Fibroblast of the aortic adventitia (primary cell): ENCODE measurements at places on chromosomes 6 and 20. TPM values are rescaled to one million over a fixed set of nuclear protein-coding genes. Genes with fewer than 3 reads are reported as not detected.

DEF6 gene
- 0.18 and 1.1 TPM in 2 replicates for total RNA-seq

MYLK4 gene
- 0.72 and 0.98 TPM in 2 replicates for total RNA-seq

VGLL2 gene
- total RNA-seq: not detected in 2 replicates

RTN4IP1 gene
- total RNA-seq: 1.9 and 7.6 TPM in 2 replicates

ENPP4 gene
- 0.99 and 6.1 TPM in 2 replicates for total RNA-seq

PRRC2A gene
- 24.0 and 68.0 TPM in 2 replicates for total RNA-seq

SERPINB1 gene
- 8.6 and 22.1 TPM in 2 replicates for total RNA-seq

SH3BGRL2 gene
- 4.1 and 6.6 TPM in 2 replicates for total RNA-seq

ZNF334 gene
- total RNA-seq: 0.63 and 14.0 TPM in 2 replicates

SMLR1 gene
- not detected in 2 replicates for total RNA-seq

PDYN gene
- not detected in 2 replicates for total RNA-seq

CEP85L gene
- total RNA-seq: 10.8 and 17.1 TPM in 2 replicates

ZNF391 gene
- total RNA-seq: 1.4 and 3.0 TPM in 2 replicates

VSTM2L gene
- total RNA-seq: 0.57 and 1.4 TPM in 2 replicates

TBX18 gene
- 16.1 and 27.1 TPM in 2 replicates for total RNA-seq

NOX3 gene
- not detected in 2 replicates for total RNA-seq

OPRM1 gene
- not detected in 2 replicates for total RNA-seq

KIFC1 gene
- total RNA-seq: 49.3 TPM in 1 of 2 replicates, not detected in the other

PLA2G7 gene
- 7.8 TPM in 1 of 2 replicates, not detected in the other for total RNA-seq

CLIC5 gene
- total RNA-seq: 1.1 TPM in 1 of 2 replicates, not detected in the other

LINC00237 gene
- total RNA-seq: not detected in 2 replicates

KCNB1 gene
- 0.27 and 0.41 TPM in 2 replicates for total RNA-seq

DSN1 gene
- 10.2 and 40.4 TPM in 2 replicates for total RNA-seq

WFDC10B gene
- total RNA-seq: not detected in 2 replicates

ETV7 gene
- 0.09 TPM in 1 of 2 replicates, not detected in the other for total RNA-seq

CFAP61 gene
- 0.18 TPM in 1 of 2 replicates, not detected in the other for total RNA-seq

LCA5 gene
- 7.4 and 12.1 TPM in 2 replicates for total RNA-seq

BPIFA1 gene
- total RNA-seq: not detected in 2 replicates

FILIP1 gene
- 0.45 and 5.5 TPM in 2 replicates for total RNA-seq

WFDC5 gene
- not detected in 2 replicates for total RNA-seq

HMGCLL1 gene
- not detected in 2 replicates for total RNA-seq

BPIFA2 gene
- total RNA-seq: not detected in 2 replicates

FOXA2 gene
- not detected in 2 replicates for total RNA-seq

GABRR2 gene
- total RNA-seq: 0.09 TPM in 1 of 2 replicates, not detected in the other

C2 gene
- total RNA-seq: 4.4 and 48.2 TPM in 2 replicates

RNF39 gene
- not detected in 2 replicates for total RNA-seq

IFT52 gene
- total RNA-seq: 37.5 and 55.8 TPM in 2 replicates

TSPO2 gene
- not detected in 2 replicates for total RNA-seq

SYNGAP1 gene
- 3.3 and 7.6 TPM in 2 replicates for total RNA-seq

FOXP4 gene
- 0.41 and 2.9 TPM in 2 replicates for total RNA-seq

SCUBE3 gene
- total RNA-seq: 1.8 and 10.0 TPM in 2 replicates

TFAP2C gene
- 0.08 TPM in 1 of 2 replicates, not detected in the other for total RNA-seq

PNLDC1 gene
- not detected in 2 replicates for total RNA-seq

LTB gene
- total RNA-seq: not detected in 2 replicates

NRSN1 gene
- total RNA-seq: not detected in 2 replicates
